ENCODE measurements at places on chromosomes 5 and 9. TPM values are rescaled to one million over a fixed set of nuclear protein-coding genes. Genes with fewer than 3 reads are reported as not detected.

VLDLR gene
- 44.7 TPM for total RNA-seq

NRG2 gene
- 0.28 TPM for total RNA-seq

IRGM gene
- total RNA-seq = not detected

HAPLN1 gene
- total RNA-seq = 0.55 TPM

ADAMTS19 gene
- total RNA-seq = 36.3 TPM
